GM12865 (cell line): ENCODE measurements at places on chromosomes 13 and 19.

DNA sequence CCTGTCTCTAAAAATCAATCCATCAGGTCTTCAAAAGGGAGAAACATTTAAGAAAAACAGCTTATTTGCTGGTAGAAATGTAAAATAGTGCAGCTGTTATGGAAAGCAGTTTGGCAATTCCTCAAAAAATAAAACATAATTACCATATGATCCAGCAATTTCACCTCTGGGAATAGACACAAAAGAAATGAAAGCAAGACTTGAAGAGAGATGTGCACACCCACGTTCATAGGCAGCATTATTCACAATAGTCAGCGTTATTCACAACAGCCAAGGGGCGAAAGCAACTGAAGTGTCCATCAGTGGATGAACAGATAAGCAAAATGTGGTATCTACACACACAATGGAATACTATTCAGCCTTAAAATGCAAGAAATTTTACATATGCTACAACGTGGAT, 45.1 kb upstream of the DOCK9 start:
- DNase-seq: no peak

DNA sequence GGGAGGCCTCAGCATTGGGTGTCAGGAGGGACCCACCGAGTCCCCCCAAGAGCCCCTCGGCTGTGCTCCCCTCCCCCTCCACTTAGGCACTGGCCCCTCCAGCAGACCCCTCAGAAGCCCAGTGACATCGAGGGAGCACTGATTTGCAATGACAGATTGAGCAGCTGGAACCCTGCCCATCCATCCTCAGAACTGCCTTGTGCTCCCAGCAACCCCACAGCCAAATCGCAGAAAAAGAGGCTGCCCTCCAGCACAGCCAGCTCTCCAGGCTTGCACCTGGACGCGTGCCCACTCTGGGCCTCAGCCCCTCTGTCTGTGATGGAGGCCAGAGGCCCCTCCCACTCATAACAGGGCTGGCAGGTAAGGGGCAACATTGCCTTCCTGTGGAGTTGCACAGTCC, 123.2 kb upstream of the VSTM2B start:
- DNase-seq: no peak

- DNase-seq: no peak
Measured at GRCh38 chr13:86464193-86464592, 665.0 kb upstream of the SLITRK6 start.

- DNase-seq: no peak
Measured at GRCh38 chr13:107843681-107844080, 371.7 kb downstream of the LIG4 start.

DNA sequence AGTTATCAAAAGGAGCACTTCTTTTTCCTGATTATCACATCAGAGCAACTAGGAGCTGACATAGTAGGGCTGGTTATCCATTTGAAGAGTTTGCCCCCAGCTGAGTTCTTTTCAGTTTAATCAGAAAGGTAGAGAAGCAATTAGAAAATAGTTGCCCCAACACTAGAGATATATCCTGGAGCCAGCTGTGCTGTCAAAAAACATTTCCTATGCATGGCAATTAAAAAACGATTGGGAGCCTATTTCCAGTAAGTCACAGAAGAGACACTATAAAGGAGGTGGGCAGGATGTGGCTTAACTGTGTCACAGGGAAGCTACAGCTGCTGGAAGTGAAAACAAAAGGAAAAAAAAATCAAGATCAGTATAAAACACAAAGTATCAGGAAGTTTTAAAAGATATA, 155.7 kb upstream of the SLITRK1 start:
- no peak for DNase-seq

DNA sequence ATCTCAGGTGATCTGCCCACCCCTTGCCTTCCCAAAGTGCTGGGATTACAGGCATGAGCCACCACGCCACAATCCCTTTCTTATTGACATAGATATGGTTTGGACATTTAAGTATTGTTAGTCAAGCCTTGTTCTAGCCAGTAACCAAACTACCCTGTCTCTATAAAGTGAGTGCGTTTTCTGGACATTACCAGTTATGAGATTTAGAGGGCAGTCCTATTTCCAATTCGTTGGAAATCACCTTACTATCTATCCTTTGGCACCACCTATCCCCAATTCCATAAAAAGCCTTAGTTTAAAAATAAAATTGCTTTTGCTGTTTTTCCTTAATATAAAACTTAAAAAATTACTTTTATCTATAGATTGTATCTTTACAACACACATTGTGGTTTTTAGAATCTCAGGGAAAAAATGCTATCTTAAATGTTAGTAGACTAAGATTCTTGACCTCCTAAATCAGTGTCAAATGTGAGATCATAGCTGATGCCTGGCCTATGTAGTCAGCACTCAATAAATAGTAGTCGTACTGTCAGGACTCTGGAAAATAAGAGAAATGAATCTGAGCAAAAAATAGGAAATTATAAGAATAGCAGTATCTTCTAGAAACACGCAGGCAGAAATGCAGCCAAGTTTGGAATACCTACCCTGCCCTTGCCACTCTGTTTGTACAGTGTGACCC, 57.0 kb downstream of the NUFIP1 start:
- DNase-seq: no peak

- no peak for DNase-seq
Measured at GRCh38 chr19:50831026-50831396, 2.4 kb downstream of the KLK15 start.

- no peak for DNase-seq
Measured at GRCh38 chr13:113103646-113104045, 1.9 kb upstream of the F7 start.

DNA sequence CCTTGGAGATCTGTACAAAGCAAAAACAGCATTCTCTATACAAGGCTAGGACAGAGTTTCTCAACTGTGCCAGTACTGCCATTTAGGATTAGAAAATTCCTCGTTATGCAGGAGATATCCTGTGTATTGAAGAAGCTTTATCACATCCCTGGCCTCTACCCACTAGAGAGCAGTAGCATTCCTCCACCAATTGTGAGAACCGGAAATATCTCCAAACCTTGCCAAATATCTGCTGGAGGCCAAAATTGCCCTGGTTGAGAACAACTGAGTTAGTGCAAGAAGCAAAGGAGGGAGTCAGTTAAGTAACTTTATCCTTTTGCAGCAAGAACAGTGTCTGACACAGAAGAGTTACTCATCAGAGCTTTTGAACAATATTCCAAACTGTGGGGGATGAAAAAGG, 16.2 kb upstream of the FREM2 start:
- no peak for DNase-seq

- no peak for DNase-seq
Measured at GRCh38 chr13:112175162-112176075, 108.5 kb downstream of the SOX1 start.

- DNase-seq: peak; percentile 41
Measured at GRCh38 chr19:55118401-55118991, 1.1 kb upstream of the PPP1R12C start.

DNA sequence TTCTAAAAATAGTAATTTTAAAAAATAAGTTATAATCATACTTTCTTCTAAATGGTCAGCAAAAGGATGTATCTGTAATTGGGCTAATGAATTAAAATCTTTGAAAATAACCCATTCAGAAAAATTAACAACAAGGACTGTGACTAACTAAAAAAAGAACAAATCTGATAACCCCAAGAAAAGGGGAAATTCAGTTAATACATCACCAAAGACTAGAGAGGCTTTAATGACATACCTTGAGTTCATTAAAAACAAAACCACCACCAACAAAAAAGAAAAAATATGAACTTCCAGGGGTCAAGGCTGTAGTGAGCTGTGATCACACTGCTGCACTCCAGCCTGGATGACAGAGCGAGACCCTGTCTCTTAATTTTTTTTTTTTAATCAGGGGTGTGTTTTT, 121.8 kb downstream of the TBC1D4 start:
- DNase-seq: no peak

GRCh38 chr13:72852207-72852606, 70.3 kb downstream of the PIBF1 start:
- DNase-seq: no peak

DNA sequence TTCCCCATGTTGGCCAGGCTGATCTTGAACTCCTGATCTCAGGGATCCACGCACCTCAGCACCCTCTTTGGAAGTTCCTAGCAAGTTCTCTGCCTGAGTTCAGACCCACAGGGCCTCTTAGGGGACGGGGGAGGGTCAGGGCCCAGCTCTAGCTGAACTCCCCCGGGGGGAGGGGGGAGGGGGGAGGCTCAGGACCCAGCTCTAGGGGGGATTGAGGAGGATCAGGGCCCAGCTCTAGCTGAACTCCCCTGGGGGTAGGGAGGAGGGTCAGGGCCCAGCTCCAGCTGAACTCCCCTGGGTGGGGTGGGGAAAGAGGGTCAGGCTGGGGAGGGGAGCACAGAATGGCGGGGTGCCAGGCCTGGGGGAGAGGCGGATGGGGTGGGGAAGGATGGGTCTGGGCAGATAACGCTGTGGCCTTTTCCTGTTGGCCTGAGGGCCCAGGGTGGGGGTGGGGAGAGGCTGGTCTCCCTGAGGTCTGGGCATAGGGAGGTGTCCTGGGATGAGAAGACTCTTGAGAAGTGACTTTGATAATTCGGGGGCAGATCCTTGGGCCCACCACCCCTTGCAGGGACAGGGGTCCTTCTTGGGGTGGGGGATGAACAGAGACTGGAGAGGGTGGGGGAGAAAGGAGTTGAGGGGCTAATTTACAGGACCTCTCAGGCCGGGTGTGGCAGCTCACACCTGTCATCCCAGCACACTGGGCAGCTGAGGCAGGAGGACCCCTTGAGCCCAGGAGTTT, 5.5 kb upstream of the PTBP1 start:
- no peak for DNase-seq

DNA sequence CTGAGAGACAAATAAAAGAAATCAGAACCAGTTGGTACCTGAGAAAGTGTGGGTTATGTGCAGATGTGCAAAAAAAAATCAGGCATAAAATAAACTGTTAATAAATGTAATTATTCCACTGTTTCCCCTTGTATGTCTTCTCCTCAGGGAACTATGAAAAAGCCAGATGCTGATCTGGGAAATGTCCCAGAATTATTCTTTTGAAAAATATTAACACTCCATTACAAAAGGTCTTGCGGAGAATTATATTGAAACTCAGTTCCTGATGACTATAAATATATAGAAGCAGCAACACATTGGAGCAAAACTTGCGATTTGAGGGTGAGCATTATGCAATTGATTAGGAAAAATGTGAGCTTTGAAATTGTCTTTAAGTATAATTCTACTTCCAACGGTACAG, 433.3 kb upstream of the KLF12 start:
- DNase-seq: no peak

DNA sequence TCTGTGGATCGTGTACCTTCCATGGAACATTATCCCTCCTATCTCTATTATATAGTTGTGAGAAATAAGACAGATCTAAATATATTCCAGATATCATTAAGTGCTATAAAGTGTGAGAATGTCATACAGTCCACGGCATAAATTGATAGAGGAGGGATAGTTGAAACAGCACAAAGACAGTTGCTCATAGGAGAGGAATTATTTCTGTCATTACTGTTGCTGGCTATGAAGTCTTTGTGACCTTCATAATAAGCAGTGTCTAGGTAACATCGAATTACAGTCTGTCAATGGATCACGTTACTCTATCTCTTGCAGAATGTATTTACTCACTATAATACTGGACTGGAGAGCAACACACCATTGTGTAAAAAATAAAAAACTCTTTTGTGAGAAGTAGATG, 671.5 kb upstream of the PCDH20 start:
- DNase-seq: no peak

- DNase-seq: peak; percentile 42
Measured at GRCh38 chr19:49475995-49476880, 2.2 kb downstream of the FLT3LG start.

DNA sequence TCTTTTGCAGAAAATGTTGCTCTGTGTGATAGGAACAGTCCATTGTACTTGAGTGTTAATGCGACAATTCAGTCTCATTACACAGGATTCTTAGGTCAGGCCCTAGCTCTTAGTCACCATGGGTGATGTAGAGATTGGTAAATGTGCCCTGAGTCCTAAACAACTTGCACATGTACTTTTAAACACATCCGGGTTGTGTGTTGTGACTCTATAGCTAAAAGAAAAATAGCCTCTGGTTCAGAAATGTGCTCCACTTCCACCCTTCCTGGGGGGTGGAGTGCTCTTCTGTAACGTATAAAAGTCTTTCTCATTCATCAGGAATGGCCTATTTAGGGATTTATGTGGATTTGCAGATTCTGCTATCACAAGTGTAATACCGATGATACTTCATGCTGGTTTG, 5.2 kb downstream of the SPATA13 start:
- DNase-seq: no peak

- no peak for DNase-seq
Measured at GRCh38 chr13:52022356-52022755, 2.1 kb upstream of the UTP14C start.
